ENCODE measurements at places on chromosomes 13 and 19.
A peak's percentile ranks its signal among the peaks of the same experiment; 100 is the strongest.

- no peak for DNase-seq
Measured at GRCh38 chr19:47353307-47353712, 4.2 kb downstream of the DHX34 start.

- DNase-seq = no peak
Measured at GRCh38 chr19:22634450-22634827, 315 bp downstream of the ZNF492 start.

DNA sequence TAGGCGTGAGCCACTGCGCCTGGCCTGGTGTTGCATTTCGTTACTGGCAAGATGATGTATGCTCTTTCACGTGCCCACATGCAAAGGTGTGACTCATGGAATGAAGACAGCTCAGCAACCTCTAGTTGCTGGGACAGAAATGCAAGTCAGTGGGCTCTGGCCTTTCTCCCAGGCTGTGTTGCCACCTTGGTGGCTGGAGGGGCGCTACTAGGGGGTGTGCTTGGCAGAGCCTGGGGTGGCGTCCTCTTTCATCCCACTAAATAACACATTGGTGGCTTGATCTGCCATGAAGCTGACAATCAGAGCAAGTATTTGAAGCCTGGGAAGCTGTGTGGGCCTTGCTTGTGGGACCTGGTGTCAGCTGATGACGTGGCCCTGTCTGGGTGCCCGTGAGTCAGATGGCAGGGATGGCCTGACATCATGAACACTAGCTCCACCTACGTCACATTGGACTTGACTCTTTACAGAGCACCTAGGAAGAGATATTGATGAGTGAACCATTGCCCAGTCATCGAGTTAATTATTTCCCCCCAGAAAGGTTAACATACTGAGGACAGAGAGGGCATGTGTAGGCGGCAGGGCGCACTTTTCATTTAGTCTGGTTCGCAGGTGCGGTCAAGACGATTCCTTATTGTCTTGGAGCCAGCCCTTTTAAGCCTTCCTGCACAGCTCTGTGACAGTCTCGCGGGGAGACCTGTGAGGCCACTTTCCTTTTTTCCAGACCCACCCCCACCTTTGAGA is 154.2 kb downstream of the TM9SF2 start:
- peak; percentile 97 for DNase-seq

DNA sequence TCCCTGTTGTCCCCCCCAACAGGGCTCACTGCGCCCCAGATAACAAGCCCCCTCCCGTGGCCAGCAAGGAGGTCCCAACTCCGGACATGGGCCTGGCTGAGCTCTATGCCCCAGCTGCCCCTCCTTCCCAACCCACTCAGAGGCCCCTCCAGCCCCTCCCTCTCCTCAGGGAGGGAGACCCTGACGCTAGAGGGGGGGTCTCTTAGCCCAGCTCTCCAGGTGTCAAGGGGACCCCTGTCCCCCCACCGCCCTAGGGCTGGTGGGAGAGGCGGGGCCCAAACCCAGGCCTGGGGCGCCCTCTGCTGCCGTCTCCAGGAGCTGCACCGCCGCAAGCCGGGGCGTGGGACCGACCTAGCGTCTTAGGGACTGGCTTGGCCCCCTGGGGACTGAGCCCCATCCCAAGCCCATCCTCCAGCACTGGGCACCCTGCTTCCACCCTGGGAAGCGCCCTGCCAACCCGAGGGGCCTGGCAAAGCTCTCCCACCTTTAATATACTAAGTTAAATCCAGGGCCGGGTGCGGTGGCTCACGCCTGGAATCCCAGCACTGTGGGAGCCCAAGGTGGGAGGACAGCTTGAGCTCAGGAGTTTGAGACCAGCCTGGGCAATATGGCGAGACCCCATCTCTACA is 1.4 kb downstream of the GRIN3B start:
- no peak for DNase-seq

DNA sequence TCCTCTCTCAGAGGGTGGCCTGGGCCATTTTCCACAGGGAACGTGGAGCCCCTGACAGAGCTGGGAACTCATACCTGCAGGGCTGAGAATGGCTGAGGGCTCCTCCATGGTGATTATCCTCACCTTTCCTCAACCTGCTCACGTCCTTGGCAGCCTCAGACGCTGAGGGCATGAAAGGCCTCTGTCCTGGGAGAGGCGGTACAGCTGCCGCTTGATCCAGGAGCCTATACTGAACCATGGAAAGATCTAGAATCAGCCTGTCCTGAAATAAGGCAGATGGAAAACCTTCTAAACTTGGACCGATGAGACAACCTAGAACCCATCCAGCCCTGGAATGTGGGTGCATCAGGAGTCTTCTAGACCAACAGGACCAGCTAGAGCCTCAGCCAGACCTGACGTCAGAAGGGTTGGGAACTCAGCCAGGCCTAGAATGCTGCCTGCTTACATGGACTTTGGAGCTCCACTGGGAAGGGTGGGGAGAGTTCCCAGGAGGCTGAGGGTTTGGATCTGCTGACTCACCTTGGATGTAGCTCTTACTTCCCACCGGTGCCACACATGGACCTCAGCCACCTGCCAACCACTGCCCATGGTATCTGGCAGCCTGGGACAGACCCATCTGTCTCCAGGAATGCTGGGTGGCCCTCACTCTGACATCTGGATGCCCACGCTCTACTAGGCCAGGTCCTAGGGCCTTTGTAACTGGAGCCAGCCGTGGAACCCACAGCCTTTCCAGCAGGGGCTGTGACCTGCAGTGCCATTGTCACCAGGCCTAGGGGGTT is 7.5 kb downstream of the KCTD15 start:
- DNase-seq = peak; percentile 98

- DNase-seq = peak; percentile 98
Measured at GRCh38 chr19:6753178-6754031, 13.8 kb downstream of the SH2D3A start.

DNA sequence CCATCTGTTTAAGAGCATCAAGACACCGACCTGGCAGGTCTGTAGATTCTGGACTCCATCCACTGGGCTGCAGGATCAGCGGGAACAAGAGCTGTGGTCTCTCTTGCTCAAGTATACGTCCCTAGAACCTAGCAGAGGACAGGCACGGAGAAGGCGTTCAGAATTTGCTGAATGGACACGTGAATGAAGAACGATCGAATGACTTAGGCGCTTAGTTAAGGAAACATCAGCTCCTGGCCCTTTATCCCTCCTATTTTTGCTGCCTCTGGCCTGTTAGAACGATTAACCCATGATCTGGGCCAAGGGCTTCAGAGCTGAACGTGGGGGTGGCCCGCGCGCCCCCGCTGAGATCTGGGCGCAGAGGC is 953 bp downstream of the DZIP1 start:
- no peak for DNase-seq

DNA sequence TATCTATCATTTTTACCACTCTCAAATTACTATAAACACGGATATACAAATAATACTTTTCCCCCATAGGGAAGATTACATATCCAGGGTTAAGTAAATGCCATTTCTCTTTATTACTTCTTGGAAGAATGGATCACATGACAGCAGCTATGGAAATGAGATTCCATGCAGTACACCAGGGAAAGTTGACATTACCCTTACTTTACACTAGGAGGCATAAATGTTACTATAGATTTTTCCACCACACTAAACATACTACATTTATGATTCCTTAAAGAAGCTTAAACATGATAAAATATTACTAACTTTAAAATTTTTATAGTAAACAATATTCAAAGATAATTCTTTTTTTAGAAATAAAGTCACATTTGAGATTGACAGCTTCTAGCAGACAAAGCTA is 611.4 kb downstream of the PCDH9 start:
- peak; percentile 5 for DNase-seq

DNA sequence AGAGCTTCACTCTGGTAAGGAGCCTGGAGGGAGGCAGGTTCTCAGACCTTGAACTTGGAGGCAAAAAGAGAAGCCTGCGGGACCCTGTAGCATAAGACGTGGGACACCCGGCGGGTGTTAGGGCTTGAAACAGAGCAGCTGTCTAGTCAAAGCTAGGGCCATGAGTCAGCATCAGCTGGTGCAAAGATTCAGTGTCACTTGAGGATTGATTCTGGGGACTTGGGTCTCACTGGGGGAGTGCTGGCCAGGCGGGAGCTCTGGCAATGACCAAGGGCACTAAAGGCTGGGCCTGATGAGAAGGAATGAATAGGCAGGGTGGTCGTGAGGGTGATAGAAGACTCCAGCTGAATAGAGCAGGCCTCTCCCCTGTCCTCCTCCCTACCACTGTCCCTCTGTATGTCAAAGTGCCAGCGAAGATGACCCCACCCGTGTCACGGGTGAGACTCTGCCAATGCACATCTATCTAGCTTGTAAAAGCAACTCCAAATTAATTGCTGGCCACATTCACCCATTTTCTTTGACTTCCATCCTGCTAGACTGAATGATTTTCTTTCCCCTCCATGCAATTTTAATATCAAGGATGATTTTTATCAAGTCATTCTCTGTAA is 97.1 kb downstream of the MBNL2 start:
- DNase-seq = no peak

- DNase-seq = no peak
Measured at GRCh38 chr13:106109391-106109791, 426.1 kb downstream of the EFNB2 start.

DNA sequence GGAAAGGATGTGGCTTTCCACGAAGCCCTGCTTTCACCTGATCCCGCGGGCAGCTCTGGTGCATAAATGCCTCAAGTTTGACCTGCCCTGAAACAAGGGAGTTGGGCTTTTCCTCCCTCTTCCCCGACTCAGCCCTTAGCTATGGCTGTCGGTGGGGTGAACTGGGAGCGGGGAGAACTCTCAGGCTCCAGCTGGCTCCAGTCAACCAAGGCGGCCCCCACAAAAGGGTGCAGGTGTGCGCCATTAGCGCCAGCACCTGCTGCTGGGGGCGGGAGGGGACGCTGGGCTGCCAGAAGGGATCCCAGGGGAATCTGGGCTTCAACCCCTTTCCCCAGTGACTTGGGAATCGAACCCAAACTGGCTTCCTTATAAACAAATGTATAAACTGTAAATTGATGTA is 7.1 kb upstream of the DHRS12 start:
- no peak for DNase-seq

- peak; percentile 70 for DNase-seq
Measured at GRCh38 chr19:55605637-55606470, at the start of gene ZNF865. Gene ZNF865 (plus strand): TSS chr19:55605647. CDS start chr19:55613619, 7,972 bp downstream.

DNA sequence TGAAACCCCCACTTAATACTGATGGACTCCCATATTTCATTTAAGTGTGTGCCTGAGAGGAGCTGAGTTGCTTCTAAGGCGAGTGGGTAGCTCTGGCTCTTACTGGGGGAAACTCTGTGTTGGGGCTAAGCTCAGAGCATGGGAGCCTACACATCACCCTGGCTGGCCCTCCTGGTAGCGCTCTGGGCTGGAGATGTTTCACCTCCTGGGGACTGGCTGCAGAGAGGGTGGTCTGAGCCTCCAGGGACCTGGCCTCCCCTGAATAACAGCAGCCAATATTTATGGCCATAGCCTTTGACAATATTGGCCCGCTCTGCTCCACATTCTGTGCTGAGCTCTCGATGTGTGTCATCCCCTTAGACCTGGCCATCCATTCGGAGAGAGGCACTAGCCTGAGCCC is 316.5 kb downstream of the ZNF536 start:
- no peak for DNase-seq

- no peak for DNase-seq
Measured at GRCh38 chr13:74921326-74921725, 560.6 kb downstream of the TBC1D4 start.

All from large intestine (tissue), 12 donors.